Astrocyte (in vitro differentiated cells and primary cell): ENCODE measurements at places on chromosomes 13 and 19. TPM values are rescaled to one million over a fixed set of nuclear protein-coding genes. Genes with fewer than 3 reads are reported as not detected.
A peak's percentile ranks its signal among the peaks of the same experiment; 100 is the strongest.

GRCh38 chr19:55437410-55437809, 5.7 kb downstream of the SHISA7 start:
- peak; percentile 31 for DNase-seq

DNA sequence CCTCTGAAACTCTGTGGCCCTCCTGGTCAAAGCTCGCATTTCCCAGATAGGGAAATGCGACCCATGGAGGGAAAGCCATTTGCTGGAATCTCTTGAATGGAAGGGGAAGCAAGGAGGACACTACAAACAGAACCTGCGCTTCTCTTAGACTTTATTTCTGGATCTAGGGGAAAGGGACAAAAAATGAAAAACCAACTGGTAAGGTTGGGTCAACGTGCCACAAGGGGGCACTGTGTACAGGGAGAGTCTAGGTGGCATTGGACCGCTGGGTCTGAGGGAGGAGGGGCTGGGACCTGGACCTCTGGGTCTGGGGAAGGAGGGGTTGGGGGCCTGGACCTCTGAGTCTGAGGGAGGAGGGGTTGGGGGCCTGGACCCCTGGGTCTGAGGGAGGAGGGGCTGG, 5.0 kb downstream of the KLK4 start:
- no peak for DNase-seq

DNA sequence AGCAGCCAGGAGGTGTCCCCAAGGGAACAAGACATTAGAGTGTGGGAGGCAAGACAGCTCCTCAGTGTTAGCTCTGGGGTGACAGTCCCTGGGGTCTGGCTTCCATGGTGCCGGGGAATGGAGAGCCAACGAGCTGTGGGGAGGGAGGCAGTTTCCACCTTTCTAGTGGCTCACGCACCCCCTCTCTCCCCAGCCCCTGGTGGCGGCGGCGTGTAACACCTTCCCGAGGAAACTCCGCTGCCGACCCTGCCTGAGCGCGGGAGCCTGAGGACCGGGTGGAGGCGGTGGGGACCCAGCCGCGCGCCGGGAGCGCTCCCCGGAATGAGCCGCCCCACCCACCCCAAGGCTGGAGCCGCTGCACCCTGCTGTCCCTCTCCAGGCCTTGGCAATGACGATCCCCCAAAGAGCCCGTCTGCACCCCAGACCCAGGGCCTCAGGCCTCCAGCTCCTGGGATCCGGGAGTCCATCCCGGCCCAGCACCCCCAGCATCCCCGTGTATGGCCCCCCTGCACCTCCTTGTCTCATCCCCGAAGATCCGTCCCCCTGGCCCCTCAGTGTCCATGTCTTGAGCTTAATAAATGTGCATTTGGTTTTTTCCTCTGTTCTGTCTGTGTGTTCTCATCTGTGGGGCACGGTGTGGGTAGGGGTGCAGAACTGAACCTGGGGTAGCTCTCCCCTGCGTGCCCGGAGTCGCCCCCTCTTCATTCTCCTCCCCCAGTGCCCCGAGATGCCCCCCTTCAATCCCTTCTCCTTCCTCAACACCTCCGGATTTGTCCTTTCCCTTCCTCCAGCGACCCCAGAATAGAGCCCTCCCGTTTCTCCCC, 622 bp upstream of the FXYD5 start:
- no peak for DNase-seq

The AP2S1 gene
- total RNA-seq = 262 and 278 TPM in 2 replicates

The ARHGAP33 gene
- 5.5 and 6.8 TPM in 2 replicates for total RNA-seq

DNA sequence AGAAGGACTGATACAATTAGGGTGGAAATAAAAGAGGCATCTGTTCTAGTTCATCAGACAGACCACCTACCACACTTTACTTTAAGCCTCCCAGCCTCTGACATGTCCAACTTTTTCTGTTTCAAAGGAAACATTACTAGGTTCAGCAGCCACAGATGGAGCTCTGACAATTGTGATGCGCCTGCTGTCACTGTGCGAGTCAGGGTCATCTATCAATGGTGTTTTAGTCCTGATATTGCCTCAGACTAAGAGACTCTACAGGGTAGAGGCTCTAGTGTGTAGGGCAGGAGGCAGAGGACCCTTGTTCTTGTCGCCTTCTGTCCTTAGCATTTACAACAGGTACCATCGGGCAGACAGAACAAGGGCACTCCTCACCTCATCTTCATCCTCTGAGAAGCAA, 685.0 kb upstream of the SGCG start:
- no peak for DNase-seq

DNA sequence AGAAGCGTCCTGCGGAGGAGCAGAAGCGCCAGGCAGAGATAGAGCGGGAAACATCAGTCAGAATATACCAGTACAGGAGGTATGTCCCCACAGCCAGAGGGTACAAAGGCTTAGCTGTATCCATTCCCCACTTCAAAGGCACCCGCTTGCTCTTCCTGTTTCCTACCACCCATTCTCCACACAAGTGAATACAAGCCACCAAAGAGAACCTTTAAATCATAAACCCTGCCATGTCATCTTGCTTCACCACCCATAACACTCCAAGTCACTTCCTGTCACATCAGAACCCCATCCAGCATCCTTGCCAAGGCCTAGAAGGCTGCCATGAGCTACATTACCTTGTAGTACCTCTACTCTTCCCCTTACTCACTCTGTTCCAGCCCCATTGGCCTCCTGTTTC, 205.8 kb downstream of the LMO7 start:
- DNase-seq = no peak

- no peak for DNase-seq
Observed at GRCh38 chr13:41007744-41008128, 11.4 kb downstream of the ELF1 start.

The ZNF229 gene
- 9.5 and 9.8 TPM in 2 replicates for total RNA-seq

- DNase-seq = peak; percentile 4
Observed at GRCh38 chr13:76825430-76825829, 60.8 kb downstream of the KCTD12 start.

DNA sequence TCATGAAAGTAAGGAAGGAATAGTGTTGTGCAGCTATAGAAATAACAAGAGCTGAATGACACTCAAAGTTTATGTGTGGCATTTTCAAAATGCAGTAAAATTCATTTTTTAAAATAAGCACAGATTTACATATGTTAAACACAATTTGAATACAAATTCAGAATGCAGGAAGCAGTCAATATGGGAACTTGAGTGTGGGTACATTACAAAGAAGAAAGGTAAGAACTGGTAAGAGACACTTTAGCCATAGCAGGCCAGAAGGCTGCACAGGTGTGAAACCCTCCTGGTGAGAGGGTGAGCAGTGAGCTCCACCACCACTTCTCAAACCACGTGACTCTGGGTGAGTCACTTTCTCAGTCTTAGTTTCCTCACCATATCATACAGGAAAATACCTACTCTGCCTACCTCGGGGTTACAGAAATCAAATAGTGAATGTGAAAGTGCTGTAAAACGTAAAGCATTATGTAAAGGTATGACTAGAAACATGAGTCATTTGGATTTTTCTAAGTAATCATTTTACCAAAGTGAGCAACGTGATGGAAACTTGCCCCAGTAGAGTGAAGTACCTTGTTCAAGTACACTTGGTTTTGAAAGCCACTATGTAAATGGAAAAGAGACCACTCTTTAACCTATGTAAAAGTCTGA, 40.5 kb downstream of the USP12 start:
- peak; percentile 66 for DNase-seq

DNA sequence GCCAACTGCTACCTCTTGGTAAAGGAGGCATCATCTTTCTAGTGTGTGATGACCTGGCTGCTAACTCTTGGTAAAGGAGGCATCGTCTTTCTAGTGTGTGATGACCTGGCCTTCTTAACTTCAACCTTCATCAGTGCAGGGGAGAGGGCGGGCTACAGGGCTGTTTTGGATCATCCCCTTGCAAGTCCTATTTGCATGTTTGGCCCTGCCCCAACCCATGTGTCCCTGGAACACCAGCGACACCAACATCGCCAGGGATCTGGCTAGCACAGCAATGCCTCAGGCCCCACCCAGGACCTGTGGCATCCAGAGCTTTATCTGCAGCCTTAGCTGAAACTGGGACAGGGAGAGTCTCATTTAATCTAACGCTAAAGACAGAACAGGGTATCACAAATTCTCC, 492.4 kb downstream of the MYO16 start:
- no peak for DNase-seq

GRCh38 chr19:40704491-40705361, 12.0 kb downstream of the COQ8B start:
- DNase-seq = no peak
